Right lung (tissue), 10 donors: ENCODE measurements at places on chromosomes 6 and 20.
A peak's percentile ranks its signal among the peaks of the same experiment; 100 is the strongest.

DNA sequence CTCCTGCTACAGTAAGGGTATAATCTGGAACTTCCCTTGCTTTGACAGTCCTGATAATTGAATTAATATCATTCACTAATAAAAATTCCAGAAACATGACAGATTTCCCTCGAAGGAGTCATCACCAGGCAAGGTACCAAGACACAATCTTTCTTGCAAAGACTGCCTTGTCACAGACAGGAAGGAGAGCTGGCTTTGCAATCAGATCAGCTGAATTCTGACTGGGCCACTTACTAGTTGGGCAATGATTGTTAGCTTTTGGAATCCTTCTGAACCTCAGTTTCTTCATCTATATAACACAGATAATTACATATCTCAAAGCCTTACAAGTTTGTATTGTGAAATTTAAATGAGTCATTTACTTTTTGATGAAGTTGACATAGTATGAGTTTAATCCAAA lies 344.2 kb downstream of the RFPL4B start:
- no peak for DNase-seq

DNA sequence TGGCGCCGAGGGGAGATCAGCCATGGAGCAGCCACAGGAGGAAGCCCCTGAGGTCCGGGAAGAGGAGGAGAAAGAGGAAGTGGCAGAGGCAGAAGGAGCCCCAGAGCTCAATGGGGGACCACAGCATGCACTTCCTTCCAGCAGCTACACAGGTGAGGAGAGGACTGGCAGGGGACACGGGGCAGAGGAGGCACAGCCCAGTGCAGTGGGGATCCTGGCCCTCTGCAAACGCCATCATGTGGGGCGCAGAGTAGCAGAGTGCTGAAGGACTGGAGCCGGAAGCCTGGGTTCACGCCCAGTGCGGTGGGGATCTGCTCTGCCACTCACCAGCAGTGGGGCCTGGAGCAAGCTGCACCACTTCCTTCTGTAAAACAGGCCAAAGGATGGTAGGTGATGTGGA lies 41.1 kb upstream of the FANCE start:
- no peak for DNase-seq

GRCh38 chr6:64330694-64331307 lies 695.2 kb downstream of the PHF3 start:
- peak; percentile 39 for DNase-seq

- DNase-seq: no peak
Measured at GRCh38 chr6:90274451-90275030, 22.1 kb downstream of the BACH2 start.

GRCh38 chr6:5619249-5619648 lies 357.9 kb downstream of the FARS2 start:
- DNase-seq: no peak

DNA sequence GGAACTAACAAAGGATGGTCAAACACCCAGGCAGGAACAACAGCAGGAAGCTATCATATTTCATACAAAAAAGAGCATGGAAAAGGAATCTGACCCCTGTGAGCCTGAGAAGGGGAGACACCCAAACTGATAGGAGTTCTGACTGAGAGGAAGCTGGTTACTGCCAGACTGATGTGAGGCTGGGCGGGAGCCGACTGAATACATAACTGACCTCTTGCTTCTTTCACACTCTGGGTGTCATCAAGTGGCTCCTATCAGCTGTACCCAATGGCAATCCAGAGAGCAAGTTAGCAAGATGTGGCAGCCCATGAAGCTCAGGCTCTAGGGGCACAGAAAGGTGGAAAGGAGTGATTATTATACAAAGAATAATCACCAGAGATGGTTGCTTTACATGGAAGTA lies 795.1 kb upstream of the HS3ST5 start:
- no peak for DNase-seq

- no peak for DNase-seq
Measured at GRCh38 chr6:42220807-42221206, 3.1 kb upstream of the MRPS10 start.

GRCh38 chr6:15999201-15999600 lies 129.7 kb upstream of the MYLIP start:
- no peak for DNase-seq

- DNase-seq: no peak
Measured at GRCh38 chr20:53226826-53227225, 254.7 kb downstream of the TSHZ2 start.

DNA sequence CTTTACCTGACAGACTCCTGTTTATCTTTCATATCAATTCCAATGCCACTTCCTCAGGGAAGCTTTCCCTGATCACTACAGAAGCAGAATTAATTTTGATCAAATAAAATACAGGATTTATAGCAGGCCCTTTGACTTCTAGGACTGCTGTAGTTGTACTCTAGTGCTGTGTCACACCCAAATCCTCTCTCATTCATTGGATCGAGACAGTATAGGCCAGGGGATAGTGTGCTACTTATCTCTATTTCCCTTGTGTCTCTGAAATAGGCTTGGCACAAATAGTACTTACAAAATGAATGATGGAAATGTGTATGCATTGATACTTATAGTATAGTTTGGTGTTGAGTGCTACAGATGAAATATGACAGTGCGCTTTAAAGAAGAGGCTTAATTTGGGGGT lies 19.8 kb downstream of the RALY start:
- DNase-seq: no peak

GRCh38 chr6:43669050-43669921 lies 18.3 kb downstream of the MRPS18A start:
- DNase-seq: no peak

DNA sequence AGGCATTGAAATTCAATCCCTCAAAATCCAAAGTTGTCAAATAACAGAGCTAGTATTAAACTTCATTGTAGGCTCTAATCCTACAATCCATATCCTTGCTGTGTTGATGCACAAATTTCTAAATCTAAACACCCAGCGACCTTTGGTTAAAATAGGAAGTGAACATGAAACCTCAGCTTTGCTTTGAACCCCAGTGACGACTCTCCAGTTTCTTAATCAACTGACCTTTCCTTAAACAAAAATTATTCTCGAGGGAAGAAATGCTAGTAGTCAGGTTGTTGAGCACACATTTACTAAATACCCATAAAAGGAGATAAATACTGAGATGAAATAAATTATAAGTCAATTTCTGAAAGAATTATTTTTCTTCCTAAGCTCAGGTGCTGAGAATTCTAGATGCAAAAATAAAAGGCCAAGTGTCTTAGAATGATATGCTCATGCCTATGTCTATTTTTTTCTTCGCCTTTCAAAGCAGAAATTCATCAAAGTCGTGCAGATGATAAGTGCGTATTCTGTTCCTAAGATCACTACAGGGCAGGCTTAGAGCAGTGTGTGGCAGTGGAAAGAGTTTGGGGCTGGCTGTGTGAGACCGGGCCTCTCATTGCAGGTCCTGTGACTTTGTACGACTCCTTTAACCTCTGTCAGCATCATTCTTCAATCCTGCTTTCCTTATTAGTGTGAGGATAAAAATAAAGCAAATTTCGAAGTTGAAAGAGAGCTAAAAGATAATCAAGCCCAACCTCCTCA lies 208.7 kb downstream of the PRL start:
- DNase-seq: no peak

DNA sequence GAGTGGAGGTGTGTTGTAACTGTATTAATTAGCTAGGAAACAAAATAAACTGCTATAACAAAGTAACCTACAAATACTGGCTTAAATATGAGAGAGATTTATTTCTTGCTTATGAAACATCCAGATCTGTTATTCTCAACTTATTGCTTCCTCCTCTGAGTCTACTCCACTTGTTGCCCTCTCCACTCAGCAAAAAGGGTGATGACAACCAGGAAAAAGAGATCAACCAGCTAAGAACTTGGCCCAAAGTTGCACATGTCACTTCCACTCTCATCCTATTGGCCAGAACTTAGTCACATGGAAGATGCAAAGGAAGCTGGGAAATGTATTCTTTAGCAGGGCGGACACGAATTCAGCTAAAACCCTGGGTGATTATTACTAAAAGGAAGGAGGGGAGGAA lies 5.2 kb upstream of the TP53RK start:
- DNase-seq: no peak

DNA sequence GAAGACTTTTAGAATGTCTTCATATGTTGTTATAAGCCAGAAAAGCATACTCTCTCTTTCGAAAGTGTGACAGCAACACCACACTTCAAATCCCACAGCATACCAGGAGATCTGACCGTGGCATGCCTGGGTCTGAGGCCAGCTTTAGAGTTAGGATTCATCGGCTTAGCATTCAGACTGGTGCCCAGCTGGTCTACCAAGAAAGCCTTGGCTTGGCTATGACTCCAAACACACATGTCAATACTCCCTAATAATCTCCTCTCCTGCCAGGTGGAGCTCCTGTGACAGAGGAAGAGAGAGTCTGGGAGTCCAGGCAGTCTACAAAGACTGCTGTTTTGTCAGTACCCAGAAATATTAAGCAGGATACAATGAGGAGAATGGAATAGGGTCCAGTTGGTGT lies 77.1 kb upstream of the MAN1A1 start:
- DNase-seq: no peak

DNA sequence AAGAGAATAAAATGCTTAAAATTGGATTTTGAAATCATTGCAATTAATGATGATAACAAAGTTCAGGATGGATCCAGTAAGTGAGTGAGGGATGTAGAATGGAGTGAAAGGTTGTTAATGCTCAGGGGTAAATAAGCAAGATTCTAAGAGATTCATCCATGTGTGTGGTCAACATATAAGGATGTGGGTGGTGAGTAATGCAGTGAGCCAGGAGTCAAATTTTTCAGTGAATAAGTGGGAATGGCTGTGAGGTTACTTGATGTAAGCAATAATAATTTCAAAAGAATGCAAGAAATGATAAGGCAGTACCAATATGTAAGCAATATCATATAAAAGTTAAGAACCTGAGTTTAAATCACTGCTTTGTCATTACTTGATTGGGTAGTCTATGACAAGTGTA lies 207.5 kb upstream of the ADGRB3 start:
- DNase-seq: no peak

DNA sequence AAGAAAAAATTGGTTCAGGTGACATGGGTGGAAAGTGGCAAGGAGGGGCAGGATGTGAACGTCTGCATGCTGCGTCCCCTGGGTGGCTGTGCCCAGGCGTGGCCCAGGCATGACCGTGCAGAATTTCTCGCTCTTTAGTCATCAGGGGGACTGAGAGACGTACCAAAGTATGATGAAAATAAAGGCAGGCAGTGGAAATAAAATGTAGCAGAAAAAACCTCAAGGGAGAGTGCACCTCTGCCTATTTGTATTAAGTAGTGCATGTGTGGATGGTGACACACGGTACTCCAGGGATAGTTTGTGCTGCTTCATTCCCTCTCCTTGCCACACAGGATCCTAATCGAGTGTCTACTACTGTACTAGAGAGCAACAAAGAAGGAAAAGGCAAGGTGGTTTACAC lies 81.1 kb downstream of the ATP9A start:
- no peak for DNase-seq

DNA sequence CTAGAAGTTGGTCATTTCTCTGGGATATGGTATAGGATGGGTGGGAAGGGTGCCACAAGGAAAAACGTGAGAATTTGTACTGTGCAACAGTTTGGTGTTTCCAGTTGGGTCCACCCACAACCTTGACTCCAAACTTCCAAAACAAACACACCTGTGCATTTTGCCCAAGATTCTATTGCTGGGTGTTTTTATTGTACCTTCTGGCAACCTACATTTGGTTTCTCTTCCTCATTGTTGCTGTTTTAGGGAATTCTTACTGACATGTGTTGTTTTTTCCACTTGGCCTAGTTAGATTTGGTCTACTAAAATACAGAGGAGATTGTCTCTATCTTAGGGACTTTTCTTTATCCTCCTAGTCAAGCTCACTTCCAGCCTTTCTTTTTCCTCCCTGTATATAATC lies 16.7 kb downstream of the TULP4 start:
- DNase-seq: no peak

GRCh38 chr6:14709066-14709670 lies 536.7 kb upstream of the JARID2 start:
- no peak for DNase-seq

DNA sequence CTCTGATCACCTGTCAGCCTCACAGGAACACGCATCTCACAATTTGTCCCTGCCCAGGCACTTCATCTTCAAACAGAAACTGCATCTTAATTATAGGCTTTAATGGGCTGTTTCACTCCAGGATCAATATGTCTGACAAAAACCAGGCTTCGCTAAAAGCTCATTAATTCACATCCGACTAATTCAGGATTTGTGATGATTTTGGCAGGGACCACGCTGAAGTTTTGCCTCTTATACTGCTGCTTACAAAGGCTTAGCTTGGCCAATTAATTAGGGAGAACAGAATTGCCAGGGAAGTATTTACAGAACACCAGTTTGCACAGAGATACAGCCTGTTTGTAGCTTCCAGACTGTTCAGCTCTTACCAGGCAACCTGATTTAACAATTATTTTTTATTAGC lies 541.0 kb upstream of the SPTLC3 start:
- DNase-seq: no peak

DNA sequence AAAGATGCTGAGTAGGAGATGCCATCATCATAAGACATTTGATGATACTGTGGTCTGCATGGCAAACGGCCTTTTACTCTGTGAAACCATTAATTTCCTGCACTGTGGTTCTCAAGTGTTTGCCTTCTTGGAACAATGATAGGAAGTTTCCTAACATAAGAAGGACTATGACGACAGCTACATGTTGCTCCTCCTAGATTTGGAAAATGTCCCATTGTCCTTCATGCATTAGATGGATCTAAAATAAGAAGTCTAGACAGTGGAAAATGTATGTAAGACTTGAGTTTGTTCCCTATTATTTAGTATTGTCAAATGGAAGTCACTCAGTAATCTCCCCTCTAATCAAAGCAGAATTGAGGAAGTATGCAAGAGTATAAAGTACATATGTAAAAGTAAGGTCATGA lies 98.5 kb upstream of the TMEM170B start:
- DNase-seq: no peak

DNA sequence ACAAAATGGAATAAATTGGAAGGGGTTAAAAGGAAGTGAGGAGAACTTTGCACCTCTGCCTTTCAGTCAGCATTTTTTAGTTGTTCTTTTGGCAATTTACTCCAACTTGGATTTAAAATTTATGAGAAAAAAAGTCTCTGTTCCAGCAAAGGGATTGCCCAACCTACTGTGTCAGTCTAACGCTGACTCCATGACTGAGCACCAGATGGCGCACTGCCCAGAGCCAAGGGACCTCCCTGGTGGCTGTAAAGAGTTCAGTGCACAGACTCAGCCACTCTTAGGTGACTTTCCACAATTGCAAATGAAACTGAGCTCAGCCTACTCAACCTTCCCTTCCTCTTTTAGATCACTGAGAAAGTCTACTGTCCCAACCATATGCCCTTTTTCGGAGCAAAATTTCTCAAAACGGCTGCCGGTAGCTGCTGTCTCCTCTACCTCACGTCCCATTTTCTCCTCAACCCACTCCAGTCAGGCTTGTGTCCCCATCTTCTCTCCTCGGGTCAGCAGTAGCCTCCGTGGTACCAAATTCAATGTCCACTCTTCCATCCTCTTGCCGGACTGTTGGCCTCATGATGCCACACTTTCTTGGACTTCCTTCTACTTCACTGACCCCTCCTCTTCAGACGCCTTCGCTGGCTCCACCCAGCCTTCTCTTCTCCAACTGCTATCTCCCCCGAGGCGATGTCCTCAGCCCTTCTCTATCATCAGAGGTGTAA lies 38.7 kb downstream of the GSTA2 start:
- DNase-seq: peak; percentile 47
